HS-5 (cell line): ENCODE measurements at places on chromosomes 3 and 15.

GRCh38 chr15:68667800-68668625 is 89.2 kb downstream of the CORO2B start:
- no peak for DNase-seq

- DNase-seq, result no peak
These were observed 532.8 kb downstream of the FOXP1 start for GRCh38 chr3:71050538-71051258.

DNA sequence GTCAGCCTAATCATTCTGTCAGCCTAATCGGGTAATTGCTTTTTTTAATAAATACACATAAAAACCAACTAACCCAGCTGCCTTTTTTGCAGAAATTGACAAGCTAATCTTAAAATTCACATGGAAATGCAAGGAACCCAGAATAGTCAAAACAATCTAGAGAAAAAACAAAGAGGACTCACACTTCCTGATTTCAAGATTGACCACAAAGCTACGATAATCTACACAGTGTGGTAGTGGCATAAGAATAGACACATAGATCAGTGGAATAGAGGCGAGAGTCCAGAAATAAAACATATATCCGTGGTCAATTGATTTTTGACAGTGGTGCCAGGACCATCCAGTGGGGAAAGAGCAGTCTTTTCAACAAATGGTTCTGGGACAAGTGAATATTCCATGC is 2.4 kb upstream of the C3orf20 start:
- DNase-seq, result no peak

GRCh38 chr15:50257924-50258323 is 7.6 kb downstream of the HDC start:
- DNase-seq, result no peak

GRCh38 chr15:39578851-39579486 is 1.9 kb upstream of the THBS1 start:
- no peak for DNase-seq

GRCh38 chr3:140529558-140529957 is 148.3 kb upstream of the TRIM42 start:
- DNase-seq, result no peak

GRCh38 chr15:38996111-38996631 is 431.6 kb upstream of the RASGRP1 start:
- peak; percentile 86 for DNase-seq

- no peak for DNase-seq
These were observed 170.1 kb downstream of the APBA2 start for GRCh38 chr15:29055876-29056275.
